Bronchial epithelial cell (primary cell): ENCODE measurements at places on chromosomes 16 and 17.

DNA sequence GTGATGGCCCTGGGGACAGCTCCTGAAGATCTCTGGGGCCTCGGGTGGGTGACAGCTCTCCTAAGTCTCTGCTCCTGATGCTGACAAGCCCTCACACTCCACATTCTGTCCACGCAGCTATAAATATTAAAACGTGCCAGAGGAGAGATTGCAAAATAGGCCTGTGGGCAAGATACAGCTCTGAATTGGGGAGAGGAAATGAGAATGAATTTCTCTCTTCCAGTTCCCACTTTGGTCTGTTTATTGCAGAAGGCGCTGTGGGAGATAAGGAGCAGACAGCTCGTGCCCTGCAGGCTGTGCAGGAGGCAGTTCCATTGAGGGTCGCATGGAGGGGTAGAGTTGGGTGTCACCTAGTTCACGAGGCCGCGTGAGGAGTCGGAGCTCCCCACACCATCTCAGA, 87.5 kb upstream of the SDK2 start:
- no peak for DNase-seq

- DNase-seq: no peak
Observed at GRCh38 chr16:68228652-68229051, 7.3 kb downstream of the ESRP2 start.

- DNase-seq: no peak
Observed at GRCh38 chr17:28142305-28142704, 99.8 kb downstream of the NLK start.

GRCh38 chr17:37693328-37693727, 50.1 kb upstream of the DDX52 start:
- no peak for DNase-seq

DNA sequence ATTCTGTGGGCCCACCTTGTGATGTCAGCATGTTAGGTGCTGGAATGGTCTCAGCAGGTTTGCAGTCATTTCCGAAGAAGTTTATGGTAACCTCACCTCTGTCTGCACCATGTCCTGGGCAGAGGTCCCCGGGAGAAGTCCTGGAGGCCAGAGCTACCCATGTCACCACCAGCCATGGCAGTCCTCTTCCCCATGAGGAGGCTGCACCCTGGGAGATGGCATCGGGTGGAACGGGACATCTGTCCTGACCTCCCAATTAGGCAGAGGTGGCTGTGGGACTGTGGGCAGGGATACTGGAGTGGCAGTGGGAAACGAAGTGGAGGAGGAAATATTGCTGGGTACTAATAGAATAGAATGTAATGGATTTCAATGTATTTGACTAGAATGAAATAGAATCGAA, 511.8 kb upstream of the WSB1 start:
- no peak for DNase-seq

DNA sequence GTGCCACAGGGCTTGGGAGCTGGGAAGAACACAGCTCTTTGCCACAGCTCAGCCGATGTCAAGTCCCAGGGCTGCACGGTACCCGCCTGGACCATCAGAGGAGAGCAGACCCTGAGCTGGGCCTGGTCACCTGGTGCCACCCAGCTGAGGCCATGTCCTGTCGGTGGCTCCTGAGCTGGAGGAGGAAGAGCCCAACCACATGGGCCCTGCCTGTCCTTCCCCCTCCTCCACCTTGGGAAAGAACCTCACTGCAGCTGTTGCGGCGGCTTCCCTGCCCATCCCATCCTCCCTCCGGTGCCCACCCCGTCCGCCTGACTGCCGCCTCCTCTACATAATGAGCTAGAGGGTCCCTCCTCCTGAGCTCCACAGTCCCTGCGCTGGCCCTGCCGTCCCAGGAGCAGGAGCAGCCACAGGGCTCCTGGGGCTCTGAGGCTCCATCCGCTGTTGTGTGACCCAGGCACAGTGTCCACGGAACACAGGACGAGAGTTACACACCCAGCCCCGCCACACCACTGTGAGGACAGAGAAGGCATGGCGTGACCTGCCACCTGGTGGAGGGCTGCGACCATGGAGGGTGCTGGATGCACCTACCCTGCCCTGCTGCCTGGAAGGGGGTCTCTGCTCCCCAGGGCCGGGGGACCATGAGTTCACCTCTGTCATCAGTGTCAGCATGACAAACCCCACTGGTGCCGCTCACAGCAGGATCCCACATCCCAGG, 21.4 kb upstream of the CHMP6 start:
- no peak for DNase-seq

- no peak for DNase-seq
Observed at GRCh38 chr17:74430385-74430705, 1.5 kb upstream of the GPRC5C start.

DNA sequence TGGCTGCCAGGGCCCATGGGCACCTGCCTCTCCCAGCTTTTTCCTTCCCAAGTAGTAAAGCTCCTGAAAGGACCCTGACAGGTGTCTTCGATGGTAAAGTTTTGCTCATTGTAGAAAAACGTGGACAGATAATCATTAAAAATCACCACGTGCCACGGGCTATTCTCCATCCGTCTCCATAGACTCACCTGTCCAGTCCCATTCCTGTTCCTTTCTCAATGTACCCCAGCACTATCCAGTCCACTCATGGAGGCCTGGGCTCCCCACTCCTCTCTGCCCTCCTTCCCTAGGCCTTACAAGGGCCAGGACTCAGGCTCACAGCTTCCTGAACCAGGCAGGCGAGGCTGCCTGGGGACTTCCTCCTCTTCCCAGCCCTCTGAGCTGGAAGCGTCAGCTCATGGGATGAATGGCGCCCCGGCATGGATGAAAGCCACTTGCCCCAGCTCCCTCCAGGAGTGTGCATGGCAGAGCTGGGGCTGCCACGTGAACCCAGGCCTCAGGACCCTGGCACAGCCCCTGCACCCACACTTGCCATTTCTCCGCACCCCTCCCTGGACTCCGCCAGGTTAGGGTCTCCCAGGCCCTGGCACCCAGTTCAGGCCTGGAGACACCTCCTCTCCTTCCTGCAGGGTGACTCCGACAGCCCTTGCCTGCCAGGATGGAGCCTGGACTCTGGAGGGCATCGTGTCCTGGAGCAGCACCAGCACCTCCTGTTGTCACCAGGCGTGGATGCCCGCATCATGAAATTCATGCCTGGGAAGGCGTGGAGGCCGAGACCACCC, 8.8 kb downstream of the CTRB1 start:
- no peak for DNase-seq

- DNase-seq: peak; percentile 80
Observed at GRCh38 chr17:1997289-1997926, 27.7 kb downstream of the RTN4RL1 start.

DNA sequence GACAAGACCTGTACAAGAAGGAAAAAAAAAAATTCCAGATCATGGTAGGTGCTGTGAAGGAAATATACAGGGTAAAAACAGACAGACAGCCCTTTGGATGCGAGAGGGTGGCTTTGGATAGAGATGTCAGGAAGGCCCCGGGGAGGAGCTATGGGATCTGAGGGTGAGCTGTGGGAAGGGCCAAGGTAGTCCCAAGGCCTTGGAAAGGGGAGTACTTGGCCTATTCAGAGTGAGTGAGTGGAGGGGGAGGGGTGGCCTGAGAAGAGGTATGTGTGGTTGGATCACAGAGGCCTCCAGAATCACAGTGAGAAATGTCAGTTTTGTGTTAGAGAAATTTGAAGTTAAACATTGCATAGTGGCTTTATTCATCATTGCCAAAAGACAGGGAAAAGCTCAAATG, 31.2 kb upstream of the AKTIP start:
- DNase-seq: no peak

GRCh38 chr17:14997290-14997689, 267.8 kb downstream of the PMP22 start:
- no peak for DNase-seq

DNA sequence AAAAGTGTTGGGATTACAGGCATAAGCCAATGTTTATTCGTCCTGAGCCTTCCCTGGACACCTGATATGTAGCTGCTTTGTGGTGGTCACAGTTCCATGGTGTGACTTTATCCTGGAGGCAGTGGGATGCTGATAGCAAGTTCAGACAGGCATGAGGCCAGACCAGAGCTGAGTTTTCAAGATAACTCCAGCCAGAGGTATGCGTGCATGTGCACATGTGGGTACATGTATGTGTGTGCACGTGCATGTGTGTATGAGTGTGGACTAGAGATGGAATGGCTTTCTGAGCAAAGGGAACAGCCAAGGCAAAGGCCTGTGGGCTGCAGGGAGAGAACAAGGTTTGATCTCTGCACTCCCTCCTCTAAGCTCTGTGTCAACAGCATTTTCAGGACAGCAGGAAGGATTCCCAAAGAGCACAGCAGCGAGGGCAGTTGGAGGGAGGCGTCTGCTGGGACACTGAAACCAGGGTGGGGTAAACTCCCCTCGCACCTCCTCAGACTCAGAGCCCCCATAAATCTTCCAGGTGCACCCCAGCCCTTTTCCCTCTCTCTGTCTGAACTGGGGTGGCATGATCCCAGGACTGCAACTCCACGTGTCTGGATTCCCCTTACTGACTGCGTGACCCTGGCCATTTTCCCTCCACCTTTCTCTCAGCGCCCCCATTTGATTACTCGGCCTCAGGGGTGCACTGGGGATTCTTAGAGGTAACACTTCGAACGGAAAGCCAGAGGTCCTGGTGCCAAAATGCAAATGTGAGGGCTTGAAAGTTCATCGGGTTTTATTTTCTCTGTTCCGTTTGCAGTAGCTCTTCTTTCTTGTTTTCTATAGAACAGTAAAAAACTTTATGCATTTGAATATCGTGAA, 15.3 kb downstream of the NLRC5 start:
- DNase-seq: peak; percentile 77

DNA sequence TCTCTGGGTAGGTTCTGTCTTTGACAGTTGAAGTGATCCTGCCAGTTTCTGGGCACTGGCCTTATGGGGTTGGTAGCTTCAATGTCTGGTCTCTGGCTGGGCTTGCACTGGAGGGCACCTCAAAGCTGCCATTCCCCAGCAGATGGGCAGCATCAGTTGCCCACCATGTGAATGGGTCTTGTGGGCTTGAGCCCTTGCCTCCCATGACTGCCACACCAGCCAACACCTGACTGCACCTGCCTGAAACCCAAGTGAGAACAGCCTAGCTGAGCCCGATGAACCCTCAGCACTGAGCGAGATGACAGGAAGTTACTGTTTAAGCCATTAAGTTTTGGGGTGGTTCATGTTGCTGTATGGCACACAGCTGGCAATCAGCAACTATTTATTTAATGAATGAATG, 69.1 kb upstream of the AXIN2 start:
- no peak for DNase-seq

DNA sequence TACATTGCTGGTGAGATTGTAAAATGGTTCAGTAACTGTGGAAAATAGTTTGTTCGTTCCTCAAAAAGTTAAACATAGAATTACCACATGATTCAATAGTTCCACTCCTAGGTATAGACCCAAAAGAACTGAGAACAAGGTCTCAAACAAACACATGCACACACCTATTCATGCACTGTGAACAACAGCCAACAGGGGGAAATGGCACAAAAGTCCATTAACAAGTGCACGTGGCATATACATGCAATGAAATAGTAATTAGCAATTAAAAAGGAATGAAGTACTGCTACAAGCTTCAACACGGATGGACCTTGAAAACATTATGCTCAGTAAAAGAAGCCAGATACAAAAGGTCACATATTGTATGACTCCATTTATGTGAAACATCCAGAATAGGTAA, 23.8 kb downstream of the SDK2 start:
- peak; percentile 70 for DNase-seq

GRCh38 chr17:41184480-41184961, at the start of gene KRTAP4-1:
KRTAP4-1 (minus strand) TSS chr17:41184911; CDS start chr17:41184854, 57 bp downstream.
- DNase-seq: no peak

GRCh38 chr16:50881331-50881830, 139.5 kb downstream of the CYLD start:
- no peak for DNase-seq

- no peak for DNase-seq
Observed at GRCh38 chr16:6481894-6482293, 850.8 kb upstream of the RBFOX1 start.

DNA sequence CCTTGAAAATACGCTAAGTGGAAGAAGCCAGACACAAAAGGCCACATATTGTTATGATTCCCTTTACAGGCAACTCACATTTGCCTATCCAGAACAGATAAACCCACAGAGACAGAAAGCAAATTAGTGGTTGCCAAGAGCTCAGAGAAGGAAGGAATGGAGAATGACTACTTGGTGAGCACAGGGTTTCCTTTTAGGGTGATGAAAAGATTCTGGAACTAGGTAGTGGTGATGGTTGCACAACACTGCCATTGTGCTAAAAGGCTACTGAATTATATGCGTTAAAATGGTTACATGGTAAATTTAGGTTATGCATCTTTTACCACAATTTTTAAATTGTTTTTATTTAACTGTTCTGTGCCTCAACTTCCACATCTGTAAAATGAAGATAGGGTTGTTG, 4.4 kb downstream of the COPRS start:
- no peak for DNase-seq

- no peak for DNase-seq
Observed at GRCh38 chr17:5536866-5537650, 47.3 kb downstream of the NLRP1 start.

DNA sequence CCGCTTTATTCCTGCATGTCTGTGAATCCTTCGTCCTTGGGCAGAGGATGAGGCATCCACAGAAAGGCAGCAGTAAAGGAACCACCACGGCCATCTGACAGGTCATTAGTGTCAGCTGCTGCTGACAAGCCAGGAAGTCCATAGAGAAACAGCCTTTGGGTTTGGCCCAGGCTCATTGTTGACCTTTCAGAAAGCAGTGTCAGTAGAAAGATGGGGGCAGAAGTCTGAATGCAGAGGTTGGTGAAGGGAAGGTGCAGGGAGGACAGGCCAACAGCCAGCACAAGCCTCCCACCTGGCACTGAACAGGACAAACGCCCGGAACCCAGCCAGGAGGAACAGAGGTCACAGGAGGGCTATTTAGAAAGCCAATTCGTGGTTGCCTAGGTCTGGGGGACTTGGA, 105.8 kb downstream of the VAT1L start:
- DNase-seq: no peak

- no peak for DNase-seq
Observed at GRCh38 chr17:57151798-57152197, 66.8 kb downstream of the AKAP1 start.

DNA sequence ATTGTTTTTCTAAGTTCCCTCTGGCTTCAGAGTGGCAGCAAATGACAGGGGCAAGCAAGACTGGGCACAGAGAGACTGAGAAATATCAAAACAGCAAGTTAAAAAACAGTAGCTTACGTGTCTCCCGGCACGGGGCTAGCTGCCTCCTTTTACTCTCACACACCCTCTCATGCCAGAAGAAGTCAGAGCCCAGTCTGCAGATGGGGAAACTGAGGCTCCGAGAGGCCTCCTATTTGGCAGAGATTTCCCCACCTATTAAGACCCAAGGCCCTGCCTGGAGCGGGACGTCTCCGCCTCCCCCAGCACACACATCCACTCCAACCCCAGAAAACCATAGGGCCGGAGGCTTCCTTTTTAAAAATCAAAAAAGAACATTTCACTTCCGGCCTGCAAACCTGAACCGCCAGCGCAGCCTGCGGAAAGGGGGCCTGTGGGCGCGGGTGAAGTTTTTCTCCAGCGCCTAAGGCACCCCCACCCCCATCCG, 832 bp downstream of the CARHSP1 start:
- DNase-seq: no peak

GRCh38 chr17:57424777-57425188, 168.5 kb downstream of the MSI2 start:
- peak; percentile 26 for DNase-seq
